ENCODE measurements at places on chromosomes 12 and 14.

- no peak for DNase-seq
These were observed 14.9 kb downstream of the TBX5 start for GRCh38 chr12:114391088-114391487.

GRCh38 chr12:47547077-47547476 is 158.8 kb downstream of the RPAP3 start:
- DNase-seq = peak; percentile 48

- no peak for DNase-seq
These were observed 126.7 kb upstream of the HIF1A start for GRCh38 chr14:61568572-61569011.

DNA sequence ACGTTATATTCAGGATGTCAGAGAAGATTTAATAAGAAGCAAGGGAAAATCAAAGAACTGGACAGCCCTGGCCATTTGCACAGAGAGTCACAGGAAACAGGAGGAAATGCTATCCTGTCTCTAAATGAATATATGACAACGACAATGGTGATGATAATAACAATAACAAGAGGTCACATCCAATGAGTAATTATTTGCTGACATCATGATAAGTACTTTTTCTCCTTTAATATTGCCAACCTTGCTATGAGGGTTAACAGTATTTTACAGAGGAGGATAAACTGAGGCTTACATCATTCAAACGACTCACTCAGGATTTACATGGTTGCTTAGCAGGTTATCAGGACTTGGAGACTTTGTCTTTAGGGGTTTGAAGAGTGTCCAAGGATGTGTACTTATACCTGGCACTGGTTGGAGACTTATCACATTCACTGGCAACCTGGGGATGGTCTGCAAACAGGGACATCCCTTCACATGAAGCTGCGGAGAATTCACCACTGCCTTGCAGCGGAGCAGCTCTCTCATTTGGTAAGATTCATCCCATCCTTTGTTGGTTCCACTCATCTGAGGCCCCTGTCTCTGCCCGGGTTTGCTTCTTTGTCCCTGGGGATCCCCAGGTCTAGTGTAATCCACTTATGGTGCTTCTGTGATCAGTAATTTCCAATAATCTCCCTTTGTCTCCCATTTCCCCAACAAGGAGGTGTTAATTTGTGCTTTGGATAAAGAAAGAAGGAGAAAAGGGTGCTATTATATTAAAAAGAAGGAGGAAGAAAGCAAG is 637.8 kb downstream of the BCL11B start:
- DNase-seq = no peak

DNA sequence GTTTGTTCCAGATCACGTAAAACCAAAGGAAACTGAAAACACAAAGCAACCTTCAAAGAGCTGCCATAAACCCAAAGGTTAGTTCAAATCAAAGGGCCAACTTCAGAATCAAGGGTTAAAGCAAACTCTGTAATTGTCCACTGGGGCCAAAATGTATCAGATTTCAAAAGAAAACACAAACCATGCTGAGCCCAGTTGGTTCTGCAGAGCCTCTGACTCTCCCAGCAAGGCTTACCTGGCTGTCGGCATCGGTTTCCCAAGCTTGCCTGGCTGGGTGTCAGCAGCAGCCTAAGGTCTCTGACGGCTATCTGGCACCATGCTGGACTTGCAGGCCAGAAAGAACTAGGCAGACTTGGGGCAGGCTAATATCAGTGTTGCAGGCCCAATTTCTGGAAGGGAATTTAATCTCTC is 125.3 kb downstream of the DAD1 start:
- no peak for DNase-seq

DNA sequence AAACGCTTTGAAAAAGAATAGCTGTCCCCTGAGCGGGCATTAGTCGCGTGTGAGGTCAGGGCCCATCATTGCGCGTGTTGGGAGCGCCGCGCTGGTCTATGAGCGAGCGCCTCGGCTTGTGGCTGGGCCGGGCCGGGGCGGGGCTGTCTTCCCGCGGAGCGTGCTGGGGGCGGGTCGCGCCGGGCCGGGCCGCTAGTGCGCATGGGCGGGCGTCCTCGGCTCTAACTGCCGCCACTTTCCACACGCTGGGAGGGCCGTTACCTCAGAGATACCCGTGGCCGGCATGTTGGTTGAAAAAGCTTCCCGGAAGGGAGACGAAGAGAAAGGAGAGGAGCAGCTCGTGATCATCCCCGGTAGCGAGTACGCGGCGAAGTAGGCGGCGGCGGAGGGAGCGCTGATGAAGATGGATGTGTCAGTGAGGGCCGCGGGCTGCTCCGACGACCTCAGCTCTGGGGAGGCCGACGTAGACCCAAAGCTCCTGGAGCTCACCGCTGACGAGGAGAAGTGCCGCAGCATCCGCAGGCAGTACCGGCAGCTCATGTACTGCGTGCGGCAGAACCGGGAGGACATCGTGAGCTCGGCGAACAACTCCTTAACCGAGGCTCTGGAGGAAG is at the start of gene EID3:
Gene EID3, plus strand, starts transcription at position 202 of the 614 bp plus-strand sequence. Its CDS starts 196 bp downstream, at position 398.
- peak; percentile 40 for DNase-seq

DNA sequence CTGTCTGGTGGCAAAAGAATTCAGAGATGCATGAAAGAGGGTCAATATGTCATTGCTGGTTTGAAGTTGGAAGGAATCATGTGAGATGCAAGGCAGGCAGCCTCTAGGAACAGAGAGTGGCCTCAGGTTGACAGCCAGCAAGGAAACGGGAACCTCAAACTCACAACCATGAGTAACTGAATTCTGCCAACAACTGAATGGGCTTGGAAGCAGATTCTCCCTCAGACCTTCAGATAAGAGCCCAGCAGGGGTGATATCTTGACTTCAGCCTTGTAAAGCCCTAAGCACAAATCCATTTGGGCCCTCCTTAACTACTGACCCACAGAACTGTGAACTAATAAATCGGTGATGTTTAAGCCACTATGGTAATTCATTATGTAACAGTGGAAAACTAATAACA is 35.8 kb downstream of the USP15 start:
- no peak for DNase-seq

- DNase-seq = no peak
These were observed 153.5 kb upstream of the ATF7IP start for GRCh38 chr12:14211947-14212387.

- DNase-seq = no peak
These were observed 20.7 kb upstream of the NEK9 start for GRCh38 chr14:75147423-75148071.

GRCh38 chr12:28583701-28584261 is 393.5 kb downstream of the CCDC91 start:
- no peak for DNase-seq

GRCh38 chr12:111761099-111761498 is 5.6 kb upstream of the ALDH2 start:
- no peak for DNase-seq

- no peak for DNase-seq
These were observed at the start of gene CLEC4D for GRCh38 chr12:8513256-8513655. Gene CLEC4D, plus strand, starts transcription at chr12:8513503. Its CDS starts 230 bp downstream, at chr12:8513733.

DNA sequence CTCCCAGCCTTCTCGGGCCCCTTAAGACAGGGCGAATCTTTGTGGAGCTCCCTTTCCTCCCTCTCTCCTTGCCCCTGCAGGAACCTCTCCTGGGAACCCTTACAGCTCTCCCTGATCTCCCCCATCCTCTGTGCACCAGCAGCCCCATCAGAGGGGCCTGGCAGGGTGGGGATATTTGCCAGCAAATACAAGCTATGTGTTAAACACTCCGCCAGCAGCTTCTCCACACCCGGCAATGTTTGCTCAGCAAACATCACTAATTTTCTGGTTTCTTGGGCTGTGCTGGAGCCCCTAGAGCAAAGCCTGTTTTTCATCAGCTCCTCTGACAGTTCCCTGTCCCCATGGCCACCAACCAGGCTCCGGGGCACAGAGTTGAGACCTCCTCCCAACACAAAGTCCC is 147.5 kb upstream of the LHX5 start:
- no peak for DNase-seq

DNA sequence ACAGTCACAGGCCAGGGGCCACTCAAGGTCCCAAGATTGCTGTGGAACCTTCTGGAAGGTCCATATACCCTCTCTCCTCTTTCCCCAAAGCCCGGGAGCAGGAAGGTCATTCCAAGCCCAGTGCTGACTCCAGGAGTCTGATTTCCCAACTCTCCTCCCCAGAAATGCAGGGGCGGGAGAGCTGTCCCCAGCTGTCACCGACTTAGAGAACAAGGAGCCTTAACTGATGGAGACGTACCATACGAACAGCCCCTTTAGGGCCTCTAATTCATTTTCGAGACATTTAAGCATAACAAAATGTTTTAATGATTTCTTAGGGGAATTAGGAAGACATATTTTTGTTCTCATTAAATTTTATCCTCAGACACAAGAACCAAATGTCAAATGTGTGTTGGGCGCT is 99.2 kb downstream of the PHETA1 start:
- DNase-seq = no peak

DNA sequence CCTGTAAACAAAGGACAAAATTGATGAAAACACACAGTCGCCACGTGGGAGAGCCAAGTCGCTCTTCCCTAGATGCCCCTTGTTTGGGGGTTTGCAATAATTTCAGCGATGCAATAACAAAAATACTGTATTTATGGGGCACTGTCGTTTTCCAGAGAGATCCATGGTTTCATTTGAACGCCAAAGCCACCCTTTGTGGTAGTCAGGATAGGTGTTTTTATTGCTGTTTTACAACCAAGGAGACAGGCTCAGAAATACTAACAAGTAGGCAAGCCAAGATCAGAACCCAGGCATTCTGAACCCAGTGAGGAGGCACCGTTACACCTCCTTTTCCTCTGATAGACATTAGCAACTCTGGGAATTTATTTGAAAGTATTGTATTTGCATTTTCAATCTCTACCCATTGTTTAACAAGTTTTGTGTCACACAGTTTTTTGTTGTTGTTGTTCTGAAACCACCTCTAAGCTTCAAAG is 831 bp upstream of the BTBD7 start:
- no peak for DNase-seq

DNA sequence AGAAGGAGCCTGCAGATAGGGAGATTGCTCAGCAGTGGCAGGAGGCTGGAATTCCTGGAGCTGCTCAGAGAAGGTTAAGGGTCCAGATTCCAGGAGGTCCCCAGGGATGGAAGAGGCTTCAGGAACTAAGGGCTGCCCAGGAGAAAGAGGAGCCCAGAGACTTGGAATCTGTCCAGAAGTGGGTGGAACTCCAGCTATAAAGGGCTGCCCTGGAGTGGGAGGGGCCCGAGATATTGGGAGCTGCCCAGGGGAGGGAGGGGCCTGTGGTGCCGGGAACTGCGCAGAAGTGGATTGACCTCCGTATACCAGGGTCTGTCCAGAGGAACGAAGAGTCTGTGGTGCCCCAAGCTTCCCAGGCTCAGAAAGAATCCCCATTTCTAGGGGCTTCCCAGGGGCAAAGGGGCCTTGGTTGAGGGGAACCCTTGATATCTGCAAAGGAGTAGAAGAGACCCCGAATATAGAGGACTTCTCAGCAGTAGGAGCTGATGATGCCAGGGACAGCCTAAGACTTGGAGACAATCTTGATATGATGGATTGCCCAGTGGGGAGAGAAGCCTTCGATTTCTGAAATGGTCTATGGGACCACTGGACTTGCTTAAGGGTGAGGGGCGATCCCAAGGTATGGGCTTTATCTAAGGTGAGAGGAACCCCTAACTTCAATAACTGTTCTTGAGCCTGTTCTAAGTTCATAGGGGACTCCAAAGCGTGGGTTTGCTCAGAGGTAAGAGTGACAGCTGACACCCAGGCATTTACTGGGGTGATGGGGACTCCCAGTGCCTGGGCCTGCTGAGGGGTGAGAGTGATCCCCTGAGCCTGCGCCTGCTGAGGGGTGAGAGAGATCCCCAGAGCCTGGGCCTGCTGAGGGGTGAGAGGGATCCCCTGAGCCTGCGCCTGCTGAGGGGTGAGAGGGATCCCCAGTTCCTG is 45.0 kb downstream of the FAM186A start:
- DNase-seq = no peak

DNA sequence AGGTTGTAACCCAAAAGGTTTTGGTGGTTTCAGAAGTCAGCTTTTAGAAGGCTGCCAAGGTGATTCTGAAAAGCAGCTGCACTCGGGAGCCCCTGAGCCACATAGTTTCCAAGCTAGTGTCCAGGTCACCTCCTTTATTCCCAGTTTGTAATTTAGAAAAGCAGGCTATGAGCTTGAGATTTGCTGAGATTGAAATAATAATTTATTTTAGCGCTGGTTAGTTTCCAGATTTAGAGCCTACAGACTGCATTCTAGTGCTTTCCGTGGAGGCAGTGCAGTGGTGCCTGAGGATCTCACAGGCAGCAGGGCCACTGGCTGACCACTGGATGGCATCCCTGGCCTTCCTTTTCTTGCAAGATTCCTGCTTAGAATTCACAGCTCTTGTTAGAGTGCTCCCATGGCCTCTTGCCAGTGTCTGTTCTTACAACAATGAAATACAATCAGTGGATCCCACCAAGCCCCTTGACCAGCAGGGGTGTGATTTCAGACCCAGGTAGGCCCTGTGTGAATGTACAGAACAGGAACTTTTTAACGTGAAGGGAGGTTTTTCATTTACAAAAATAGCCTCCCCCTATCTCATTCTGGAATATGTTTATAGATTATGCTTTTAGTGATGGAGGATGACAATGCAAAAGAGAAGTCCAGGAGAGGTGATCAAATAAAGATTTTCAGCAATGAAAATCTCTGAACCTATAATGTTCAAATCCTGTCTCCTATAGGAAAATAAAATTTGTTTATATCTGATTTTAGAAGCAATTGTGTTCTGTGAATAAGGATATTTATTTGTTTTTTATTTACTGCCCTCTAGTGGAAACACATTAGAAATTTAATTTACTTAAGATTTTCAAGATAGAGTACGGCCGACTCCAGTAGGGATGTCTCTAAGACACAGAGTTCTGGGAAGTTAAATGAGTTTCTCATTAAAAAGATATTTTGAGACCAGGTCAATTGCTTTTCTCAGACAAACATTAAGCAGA is 362.1 kb upstream of the STXBP6 start:
- DNase-seq = no peak

GRCh38 chr14:97299661-97300060 is 502.5 kb downstream of the VRK1 start:
- DNase-seq = no peak

- no peak for DNase-seq
These were observed 23.0 kb upstream of the ACTN1 start for GRCh38 chr14:69002069-69002468.

DNA sequence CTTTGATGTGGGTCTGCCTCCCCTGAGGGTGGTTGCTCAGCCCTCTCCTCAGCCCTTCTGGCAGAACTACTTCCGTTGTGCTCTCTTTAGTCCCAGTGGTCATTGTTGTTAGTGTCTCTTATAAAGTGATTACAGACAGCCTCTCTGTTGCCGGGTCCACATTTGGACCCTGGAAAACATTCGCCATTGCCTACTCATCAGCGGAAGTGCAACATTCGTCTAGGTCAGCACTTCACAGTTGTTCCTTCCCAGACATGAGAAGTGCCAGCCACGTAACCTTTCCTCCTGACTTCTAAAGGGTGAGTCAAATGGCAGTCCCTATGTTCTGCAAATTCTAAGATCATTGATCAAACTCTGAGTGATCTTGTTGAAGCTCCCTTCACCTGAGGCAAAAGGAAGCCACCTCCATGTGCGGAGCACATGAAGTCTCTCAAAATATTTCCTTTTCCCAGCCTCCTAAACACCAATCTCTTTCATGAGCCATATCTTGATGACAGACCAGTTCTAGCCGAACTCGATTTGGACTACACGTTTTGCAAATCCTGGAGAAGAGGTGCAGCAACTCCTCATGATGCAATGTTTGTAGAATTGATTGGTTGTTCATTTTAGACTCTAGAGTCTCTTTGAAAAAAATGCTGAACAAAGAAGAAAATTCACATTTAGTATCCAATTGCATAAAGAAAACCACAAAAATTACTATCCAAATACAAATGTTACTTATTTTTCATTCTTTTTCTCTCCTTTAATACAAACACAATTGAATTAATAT is 163.8 kb downstream of the RPL10L start:
- no peak for DNase-seq

- DNase-seq = no peak
These were observed 9.1 kb upstream of the DPF3 start for GRCh38 chr14:72902801-72903530.

- DNase-seq = no peak
These were observed 769 bp upstream of the ZNF740 start for GRCh38 chr12:53179687-53180219.

Data from amniotic stem cell (primary cell).